ENCODE measurements at places on chromosomes 3 and 15.

DNA sequence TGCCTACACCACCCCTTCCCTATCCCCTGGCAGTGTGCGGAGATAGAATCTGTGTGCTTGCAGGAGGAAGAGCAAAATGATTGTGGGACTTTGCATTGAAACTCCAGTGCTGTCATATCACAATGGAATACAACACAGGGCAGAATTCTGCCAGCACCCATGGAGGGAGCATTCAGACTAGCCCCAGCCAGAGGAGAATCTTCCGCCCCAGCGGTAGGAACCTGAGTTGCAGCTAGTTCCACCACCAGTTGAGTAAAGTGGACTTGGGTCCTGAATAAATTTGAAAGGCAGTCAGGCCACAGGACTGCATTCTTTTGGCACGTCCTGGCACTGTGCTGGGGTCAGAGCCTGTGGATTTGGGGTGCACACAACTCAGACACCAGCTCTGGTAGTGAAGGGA, 27.5 kb downstream of the NCBP2 start:
- no peak for DNase-seq

DNA sequence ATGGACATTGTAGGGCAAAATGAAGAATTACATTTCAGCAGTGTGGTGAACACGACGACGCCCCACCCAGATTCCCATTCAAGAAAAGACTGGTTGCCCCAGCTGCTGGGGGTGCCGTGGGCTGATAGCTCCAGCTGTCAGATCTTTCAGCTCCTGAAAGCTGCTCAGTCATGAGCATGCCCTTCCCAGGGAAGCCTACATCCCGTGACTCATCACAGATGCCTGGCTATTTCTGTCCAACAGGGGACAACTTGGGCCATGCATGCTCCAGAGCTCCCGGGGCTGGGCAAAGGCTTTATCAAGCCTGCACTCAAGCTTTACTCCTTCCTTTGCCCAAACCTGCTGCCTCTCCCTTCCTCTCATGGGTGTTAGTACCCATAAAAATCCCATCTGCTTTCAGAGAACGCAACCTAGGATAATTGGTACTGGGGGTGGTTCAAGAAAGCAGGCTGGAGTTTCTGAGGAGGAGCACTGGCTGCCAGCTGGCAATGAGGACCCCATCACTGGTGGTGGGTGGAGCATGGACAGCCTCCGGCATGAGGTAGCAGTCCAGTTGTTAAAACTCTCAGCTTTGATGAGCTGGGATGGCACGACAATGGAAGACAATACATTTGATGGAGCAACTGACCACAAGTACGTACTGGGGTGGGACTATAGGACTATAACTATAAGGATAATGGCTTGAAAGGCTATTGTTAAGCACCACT, 16.4 kb upstream of the ST8SIA2 start:
- no peak for DNase-seq

DNA sequence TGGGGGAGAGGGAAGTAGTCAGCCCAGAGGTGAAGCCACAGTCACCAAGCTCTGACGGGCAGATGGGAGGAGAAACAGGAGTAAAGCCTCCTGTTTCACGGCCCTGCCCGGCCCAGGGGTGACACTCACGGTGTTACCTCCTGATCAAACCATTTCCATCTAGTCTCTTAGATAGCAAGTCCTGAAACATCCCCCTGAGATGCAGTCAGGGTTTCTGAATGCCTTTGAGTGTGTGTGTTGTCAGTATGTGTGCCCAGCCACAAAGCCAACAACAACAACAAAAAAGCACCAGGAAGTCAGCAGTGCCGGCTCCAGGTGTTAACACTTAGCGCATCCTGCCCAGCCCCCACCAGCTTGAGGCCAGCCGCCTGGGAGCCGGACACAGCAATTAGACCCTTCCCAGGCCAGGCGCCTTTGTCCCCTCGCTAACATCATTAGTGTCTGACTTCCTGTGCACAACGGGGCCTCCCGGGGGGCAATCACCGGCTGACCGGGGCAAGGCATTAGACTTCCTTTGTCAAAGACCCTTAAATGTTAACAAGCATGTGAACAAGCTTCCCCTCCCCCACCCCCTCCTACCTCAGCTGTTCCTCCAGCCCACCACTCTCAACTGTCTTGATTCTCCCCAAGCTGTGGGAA, 34.5 kb downstream of the IL17RD start:
- no peak for DNase-seq

DNA sequence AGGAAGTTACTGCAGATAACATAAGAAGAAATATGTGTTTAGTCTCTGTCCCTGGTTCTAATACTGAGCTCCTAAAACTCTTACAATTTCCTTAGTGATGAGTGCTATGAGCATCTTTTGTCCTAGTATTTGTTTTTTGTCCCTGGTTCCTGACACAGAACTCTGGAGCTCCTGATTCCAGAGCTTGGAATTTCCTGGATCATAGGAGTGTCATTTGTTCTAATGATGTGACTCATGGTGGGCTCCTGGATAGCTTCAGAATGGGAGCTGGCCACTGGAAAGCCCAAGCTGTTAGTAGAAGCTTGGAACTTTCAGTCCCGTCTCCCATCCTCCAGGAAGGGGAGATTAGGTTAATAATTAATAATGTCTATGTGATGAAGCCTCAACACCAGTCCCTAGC, 98.2 kb downstream of the CNTN6 start:
- no peak for DNase-seq

DNA sequence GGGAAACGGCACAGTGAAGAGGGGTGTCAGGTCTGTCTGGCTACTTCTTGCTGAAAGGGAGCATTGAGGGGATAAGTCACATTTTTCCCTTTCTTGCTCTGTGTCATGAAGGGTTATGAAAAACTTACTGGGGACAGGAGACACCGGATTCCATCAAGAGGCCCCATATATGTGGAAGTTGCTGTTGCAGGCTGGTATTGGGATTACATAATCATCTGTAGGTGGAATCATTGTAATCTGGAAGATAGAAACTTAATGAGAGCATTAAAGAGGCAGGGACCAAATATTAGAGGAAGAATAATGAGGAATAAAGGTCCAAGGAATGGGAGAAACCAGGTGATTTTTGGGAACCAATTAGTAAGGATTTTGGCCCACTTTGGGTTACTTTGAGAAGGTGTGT, 4.2 kb upstream of the TCAIM start:
- no peak for DNase-seq

GRCh38 chr3:181626036-181626435, 85.7 kb upstream of the SOX2 start:
- no peak for DNase-seq

- no peak for DNase-seq
These were observed 3.6 kb upstream of the PRRT3 start for GRCh38 chr3:9955611-9956352.
